ENCODE measurements at places on chromosomes 2 and 18.

DNA sequence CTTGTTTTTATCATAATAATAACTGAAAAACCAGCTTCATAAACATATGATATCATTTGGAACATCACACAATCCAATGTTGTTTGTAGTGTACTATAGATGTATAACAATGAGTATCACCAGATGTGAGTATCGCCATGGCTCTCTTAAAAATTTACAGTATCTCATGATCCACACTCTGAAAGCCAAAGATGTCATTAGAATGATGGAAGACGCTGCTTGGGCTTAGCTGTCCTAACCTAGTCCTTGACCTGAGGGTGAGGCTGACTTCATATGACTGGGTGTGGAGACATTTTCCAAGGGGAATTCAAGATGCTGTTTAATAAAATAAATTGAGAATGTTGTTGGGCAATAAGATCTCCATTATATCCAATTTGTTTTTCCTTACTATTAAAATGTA is 242.6 kb downstream of the RIT2 start:
- no peak for DNase-seq

DNA sequence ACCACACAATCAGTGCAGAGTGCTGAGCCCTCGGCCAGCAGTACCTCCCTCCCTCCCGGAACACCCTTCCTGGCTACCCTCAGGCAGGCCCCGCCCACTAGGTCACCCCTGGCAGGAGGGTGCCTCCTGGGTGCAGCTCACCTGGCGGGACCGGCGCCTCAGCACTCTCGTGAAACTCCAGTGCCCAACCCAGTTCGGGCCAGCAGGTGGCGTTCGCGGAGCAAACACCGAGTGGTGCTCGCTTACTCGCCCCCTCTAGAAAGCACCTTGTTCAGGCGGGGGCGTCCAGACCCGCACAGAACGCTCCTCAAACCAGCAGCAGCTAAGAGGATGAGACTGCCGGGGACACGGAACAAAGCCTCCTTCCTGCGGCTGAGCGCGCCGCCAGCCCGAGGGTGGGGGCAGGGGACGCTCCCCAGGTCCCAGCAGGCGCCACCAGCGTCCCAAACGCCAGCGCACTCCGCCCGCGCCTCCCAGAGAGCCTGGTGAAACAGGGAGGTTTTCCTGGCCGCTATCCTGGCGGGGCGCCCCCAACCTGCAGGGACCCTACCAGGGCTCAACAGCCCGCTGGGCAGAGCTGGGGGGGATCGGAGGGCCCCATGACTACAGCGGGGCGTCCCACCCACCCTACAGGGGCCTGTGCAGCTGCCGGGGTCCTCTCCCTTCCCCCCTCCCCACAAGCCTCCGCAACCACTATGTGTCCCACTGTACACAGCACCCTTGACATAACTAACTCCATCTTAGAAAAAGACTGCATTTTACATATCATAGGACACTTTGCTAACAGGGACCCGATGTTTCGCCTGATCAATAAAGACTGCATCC is 44.7 kb downstream of the MRPS5 start:
- peak; percentile 76 for DNase-seq

GRCh38 chr2:72118951-72119350 is 28.7 kb downstream of the CYP26B1 start:
- peak; percentile 25 for DNase-seq

- peak; percentile 39 for DNase-seq
Observed at GRCh38 chr2:63048367-63049171, 2.1 kb upstream of the OTX1 start.

DNA sequence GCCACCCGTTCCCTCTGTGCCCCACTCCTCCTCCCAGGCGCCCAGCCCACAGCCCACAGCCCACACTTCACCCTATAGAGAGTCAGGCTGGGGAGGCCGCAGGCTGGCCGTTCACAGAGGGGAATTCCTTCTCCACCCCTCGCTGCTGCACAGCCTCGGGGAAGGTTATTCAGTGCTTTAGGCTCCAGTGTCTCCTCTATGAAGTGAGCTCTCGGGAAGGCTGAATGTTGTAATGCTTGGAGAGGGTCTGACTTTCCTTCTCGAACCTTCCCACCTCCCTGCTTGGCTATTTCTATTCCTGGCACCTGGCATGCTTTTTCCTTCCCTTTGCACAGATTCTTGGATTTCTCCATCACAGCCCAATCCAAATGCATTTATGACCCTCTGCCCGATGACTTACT is 62.5 kb upstream of the SMAD7 start:
- DNase-seq, result no peak

GRCh38 chr2:227996366-227996765 is 124.9 kb downstream of the DAW1 start:
- no peak for DNase-seq

- DNase-seq, result no peak
Observed at GRCh38 chr2:143140864-143141661, 11.8 kb downstream of the ARHGAP15 start.

DNA sequence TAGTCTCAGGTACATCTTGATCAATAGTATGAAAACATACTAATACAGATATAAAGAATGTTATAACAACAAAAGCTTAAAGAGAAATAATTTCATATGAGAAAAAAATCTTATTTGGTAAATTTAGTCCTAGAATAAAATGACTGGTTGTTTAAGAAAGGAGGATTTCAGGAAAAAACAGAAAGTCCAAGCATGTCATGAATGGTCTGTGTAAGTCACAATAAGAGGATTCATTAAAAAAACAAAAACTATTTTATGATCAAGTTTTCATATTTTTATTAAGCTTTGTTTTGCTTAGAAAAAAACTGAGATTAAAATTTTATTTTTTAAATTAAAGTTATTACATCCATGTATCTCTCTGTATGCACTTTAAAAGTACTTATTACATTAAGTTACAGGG is 353.9 kb upstream of the SPHKAP start:
- no peak for DNase-seq

DNA sequence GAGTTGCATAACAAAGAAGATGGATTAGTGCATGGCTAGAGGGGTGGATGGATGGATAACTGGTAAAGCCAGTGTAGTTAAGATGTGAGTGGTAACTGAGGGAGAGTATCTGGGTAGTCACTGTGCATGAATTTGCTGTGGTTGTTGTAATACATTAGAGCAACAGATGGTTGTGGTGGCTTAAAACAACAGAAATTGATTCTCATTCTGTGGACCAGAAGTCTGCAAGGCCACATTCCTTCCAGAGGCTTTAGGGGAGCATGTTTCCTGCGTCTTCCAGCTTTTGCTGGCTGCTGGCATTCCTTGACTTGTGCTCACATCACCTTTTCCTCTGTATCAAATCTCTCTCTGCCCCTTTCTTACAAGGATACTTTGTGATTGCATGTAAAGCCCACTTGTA is 155.4 kb downstream of the ASB1 start:
- DNase-seq, result no peak

DNA sequence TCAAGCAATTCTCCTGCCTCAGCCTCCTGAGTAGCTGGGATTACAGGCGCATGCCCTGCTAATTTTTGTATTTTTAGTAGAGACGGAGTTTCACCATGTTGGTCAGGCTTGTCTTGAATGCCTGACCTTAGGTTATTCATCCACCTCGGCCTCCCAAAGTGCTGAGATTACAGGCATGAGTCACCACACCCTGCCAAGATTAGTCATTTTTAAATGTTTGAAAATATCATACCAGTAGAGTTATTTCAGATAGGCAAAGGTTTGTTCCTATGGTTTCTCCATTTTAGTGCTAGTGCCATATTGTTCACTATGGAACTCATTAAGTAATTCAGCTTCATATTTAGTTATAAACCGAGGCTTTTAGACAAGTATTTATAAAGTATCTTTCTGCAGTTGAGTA is 52.3 kb downstream of the HIBCH start:
- DNase-seq, result peak; percentile 76

GRCh38 chr2:9697909-9698308 is 67.1 kb upstream of the YWHAQ start:
- no peak for DNase-seq

- DNase-seq, result peak; percentile 86
Observed at GRCh38 chr2:218229239-218229638, 12.2 kb downstream of the ARPC2 start.

GRCh38 chr2:23041443-23041842 is 343.5 kb upstream of the KLHL29 start:
- no peak for DNase-seq

- DNase-seq, result no peak
Observed at GRCh38 chr18:50373561-50374219, 1.2 kb upstream of the SKA1 start.

DNA sequence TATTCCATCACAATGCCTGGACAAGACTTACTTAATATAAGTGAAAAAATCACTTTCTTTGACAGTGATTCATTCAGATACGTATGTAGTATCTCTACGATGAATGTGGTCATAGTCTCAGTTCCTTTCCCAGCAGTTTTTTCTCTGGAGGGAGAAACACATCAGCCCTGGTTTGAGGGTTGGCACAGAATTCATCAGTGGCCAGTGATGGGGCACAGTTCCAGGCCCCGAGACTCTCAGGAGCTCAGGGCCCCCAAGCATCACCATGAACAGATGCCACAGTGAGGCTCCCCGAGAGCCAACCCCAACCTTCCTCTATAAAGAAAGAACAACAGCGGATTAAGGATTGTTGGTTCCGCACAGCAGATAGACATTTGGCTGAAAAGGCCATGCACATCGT is 12.5 kb downstream of the PRKAG3 start:
- DNase-seq, result no peak

GRCh38 chr2:190938771-190939335 is 58.2 kb downstream of the GLS start:
- DNase-seq, result no peak

GRCh38 chr18:9766076-9766481 is 58.0 kb downstream of the RAB31 start:
- DNase-seq, result no peak

DNA sequence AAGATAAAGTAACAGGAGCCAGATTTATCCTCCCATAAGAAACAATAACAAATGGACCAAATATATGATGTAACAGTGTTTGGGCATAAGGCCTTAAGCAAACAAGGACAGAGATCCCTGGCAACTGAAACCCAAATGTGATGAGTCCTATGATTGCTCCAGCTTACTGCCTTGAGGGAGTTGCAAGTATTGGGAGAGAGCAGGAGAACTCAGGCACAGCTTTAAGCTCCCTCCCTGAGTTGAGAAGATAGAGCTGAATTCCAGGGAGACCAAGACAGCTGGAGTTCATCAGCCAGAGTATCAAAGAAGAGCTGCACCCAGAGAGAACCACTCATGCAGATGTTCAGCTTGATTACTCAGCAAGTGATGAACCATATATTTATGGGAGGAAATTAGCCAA is 814.5 kb upstream of the RAB6C start:
- DNase-seq, result peak; percentile 13

GRCh38 chr2:133561045-133561852 is 7.0 kb downstream of the NCKAP5 start:
- peak; percentile 73 for DNase-seq
